Activated CD8-positive, alpha-beta memory T cell treated with anti-CD3 and anti-CD28 coated beads, Interleukin-2, amount 10 ng/mL, durations not matched to agents 7 days and 5 days (primary cell): ENCODE measurements at places on chromosomes 2 and 18. TPM values are rescaled to one million over a fixed set of nuclear protein-coding genes. Genes with fewer than 3 reads are reported as not detected.

GRCh38 chr2:157334797-157335196 is 9.2 kb upstream of the ERMN start:
- no peak for DNase-seq

DNA sequence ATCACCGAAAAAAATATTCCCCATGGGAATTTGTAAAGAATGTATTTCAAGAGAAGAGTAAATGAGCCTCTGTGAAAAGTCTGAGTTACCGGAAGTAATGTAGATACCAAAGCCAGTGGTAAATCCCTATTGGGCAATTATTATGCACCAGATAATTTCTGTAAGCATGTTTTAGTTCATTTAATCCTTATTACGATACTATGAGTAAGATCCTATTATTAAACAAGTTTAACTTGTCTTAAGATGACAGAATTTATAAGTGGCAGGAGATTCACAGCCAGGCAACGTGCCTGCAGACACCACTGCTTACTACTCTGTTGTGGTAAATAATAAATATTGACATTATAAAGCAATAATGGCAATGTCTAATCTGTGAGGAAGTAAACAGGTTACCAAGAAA is 280.8 kb upstream of the RGPD4 start:
- DNase-seq, result no peak

Gene WDR33
- 72.4 TPM for total RNA-seq

- DNase-seq, result no peak
Observed at GRCh38 chr2:136310797-136311603, 193.1 kb upstream of the CXCR4 start.

Gene RPRM
- total RNA-seq, result not detected

Gene L3MBTL4
- total RNA-seq, result 0.05 TPM

DNA sequence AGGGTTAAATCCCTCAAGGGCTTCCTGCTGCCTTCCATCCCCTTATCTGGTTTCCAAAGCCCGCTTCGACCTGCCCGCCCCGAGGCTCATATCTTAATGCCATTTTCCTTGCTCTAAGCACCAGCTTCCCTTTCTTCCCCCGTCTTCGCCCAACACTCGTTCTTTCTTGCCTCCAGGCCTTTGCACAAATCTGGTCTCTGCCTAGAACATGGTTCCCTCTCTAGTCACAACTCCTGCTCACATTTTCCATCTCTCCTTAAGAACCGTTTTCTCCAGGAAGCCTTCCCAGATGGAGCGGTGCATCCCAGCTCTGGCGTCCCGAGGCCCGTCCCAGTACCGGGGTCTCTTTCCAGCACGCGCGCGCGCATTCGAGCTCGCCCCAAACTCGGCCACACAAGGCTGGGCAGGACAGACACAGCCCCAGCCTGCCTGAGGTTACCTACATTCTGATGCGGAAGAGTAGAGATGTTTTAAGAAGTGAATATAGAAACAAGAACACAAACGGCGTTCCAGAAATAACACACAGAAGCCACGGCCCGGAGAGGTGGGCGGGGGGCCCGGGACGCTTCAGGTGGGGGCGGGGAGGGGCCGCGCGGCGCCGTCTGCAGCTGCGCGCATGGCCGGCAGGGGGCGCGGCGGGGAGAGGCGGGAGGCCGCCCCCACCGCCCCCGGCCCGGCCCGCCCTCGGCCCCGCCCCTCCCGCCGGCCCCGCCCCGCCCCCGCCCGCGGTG is at the start of gene DGKD:
TSS of gene DGKD (plus strand) at position 726 of the 731 bp plus-strand sequence. CDS start 25 bp downstream, outside the sequence.
- DNase-seq, result peak; percentile 75

Gene RAB6C
- not detected for total RNA-seq

GRCh38 chr18:50374220-50374752 is 560 bp upstream of the SKA1 start:
- DNase-seq, result no peak

GRCh38 chr2:96103187-96103601 is 13.2 kb downstream of the ADRA2B start:
- no peak for DNase-seq

DNA sequence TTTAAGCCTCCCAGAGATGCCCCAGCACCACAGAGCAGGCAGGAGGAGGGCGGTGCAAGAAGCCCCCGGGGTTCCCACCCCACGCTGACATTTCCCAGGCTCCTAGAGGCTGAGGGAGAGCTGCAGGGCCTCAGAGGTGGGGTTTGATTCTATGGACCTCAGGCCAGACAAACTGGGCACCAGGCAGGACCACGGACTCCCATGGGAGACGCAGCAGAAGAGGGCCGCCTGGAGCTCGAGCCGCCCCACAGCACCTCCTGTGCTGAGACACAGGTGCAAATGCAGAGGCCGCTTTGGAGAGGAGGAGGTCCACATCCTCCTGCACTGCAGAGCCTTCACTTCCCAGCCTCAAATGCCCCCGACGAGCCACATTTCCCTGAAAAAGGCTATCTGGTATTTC is 62.7 kb downstream of the PSMG2 start:
- no peak for DNase-seq

- no peak for DNase-seq
Observed at GRCh38 chr2:41400088-41400665, 647.6 kb upstream of the PKDCC start.

DNA sequence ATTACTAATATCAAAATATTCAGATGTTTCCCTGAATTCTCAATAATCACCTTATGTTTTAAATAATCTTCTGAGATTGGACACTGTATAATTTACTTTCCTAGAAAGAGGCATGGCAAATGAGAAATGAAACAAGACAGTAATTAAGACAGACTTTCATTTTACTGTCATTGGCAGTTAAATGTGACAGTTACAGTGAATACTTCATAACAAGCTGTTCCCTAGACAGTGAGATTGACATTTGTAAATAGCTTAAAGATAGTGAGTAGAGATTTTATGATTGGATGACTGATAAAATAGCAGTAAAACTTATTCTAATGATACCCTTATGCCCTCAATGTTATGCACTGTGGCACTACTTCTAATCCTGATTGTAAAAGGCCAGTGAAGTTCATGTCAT is 524.9 kb upstream of the TMEFF2 start:
- no peak for DNase-seq

- DNase-seq, result peak; percentile 65
Observed at GRCh38 chr2:26561918-26562810, 79.0 kb downstream of the CIB4 start.

- DNase-seq, result no peak
Observed at GRCh38 chr2:43175020-43175441, 51.4 kb downstream of the ZFP36L2 start.

GRCh38 chr18:32036506-32037180 is 18.0 kb downstream of the RNF125 start:
- DNase-seq, result no peak

- DNase-seq, result no peak
Observed at GRCh38 chr2:8151888-8152287, 530.0 kb upstream of the ID2 start.

Gene CDK15
- not detected for total RNA-seq

Gene ELOA2
- not detected for total RNA-seq

- no peak for DNase-seq
Observed at GRCh38 chr2:117850015-117850414, 35.5 kb downstream of the DDX18 start.

Gene UGGT1
- 63.4 TPM for total RNA-seq

GRCh38 chr18:63878925-63879324 is 8.6 kb upstream of the SERPINB2 start:
- no peak for DNase-seq

- DNase-seq, result no peak
Observed at GRCh38 chr2:143635936-143636335, 506.7 kb downstream of the ARHGAP15 start.

DNA sequence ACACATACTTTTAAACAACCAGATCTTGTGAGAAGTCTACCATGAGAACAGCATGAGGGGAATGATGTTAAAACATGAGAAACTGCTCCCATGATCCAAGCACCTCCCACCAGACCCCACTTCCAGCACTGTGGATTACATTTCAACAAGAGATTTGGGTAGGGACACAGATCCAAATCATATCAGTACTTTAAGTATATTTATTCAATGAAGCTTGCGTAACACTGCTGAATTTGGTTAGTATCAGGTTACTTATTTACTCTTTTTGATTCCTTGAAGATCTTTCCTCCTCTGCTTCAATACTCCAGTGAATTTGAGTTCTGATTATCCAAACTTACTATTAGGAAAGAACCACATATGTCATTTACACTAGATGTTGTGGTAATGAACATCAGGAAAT is 418.6 kb downstream of the PIK3C3 start:
- DNase-seq, result no peak

Gene KYNU
- total RNA-seq, result not detected

GRCh38 chr2:59655809-59656208 is 897.6 kb downstream of the BCL11A start:
- DNase-seq, result no peak

- peak; percentile 65 for DNase-seq
Observed at GRCh38 chr18:31942291-31942998, 483 bp downstream of the TRAPPC8 start.

Gene ABHD1
- total RNA-seq, result 0.21 TPM

Gene SLC30A3
- 0.38 TPM for total RNA-seq

Gene OSGEPL1
- 10.0 TPM for total RNA-seq

DNA sequence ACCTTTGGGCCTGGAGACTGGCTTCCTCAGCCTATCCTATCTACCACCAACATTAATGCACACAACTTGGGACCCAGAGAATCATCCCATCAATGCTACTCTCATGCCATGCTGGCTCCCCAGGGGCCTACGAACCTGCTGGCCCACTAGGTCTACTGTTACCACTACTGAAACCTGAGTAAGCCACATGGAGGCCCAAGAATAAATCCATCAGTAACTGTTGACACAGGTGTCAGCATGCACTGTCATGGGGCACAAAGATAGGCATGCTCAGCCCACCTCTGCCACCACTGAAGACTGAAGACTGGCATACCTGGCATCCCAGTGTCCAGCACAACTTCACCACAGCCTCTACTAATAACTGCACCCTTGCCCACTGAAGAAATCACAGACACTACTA is 71.1 kb upstream of the ACVR1C start:
- no peak for DNase-seq

- no peak for DNase-seq
Observed at GRCh38 chr18:23194997-23195957, 60.0 kb downstream of the CABLES1 start.

DNA sequence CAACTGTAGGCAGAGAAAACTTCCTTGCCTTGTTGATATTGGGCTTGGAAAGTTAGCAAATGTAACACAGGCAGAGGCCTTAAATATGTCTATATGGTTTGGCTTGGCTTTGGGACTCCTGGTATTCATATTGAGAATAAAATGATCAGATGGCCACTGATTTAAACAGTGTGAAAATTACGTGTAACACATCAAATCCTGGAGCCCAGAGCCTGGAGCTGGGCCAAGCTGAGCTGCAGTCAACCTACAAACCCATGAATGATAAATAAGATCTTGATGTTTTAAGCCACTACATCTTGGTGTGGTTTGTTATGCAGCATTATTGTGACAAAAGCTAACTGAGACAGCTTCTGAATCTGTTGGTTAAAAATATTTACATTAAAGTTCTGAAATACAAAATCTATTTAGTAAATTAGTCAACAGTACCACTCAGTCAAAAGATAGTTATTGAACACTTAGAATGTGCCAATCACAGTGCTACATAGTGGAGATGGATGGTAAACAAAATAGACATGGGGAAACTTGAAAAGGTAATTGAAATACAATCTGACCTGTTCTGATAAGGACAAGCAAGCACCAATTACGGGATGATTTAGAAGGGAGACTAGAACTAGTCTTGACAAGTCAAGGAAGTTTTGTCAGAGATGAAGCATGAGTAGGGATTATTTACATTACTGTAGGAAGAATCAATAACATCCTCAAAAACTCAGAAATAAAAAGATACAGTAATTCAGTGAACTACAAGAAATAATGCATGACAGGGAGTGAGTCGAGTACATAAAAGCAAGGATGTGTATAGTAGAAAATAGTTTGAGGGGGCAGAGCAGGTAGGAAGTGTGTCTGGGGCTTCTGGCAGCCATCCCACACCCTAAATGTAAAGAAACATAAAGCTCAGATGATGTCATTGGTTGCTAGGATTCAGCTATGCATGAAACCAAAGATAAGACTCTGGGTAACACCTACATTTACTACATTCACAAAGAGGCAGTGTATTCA is 157.7 kb downstream of the HNMT start:
- DNase-seq, result no peak

DNA sequence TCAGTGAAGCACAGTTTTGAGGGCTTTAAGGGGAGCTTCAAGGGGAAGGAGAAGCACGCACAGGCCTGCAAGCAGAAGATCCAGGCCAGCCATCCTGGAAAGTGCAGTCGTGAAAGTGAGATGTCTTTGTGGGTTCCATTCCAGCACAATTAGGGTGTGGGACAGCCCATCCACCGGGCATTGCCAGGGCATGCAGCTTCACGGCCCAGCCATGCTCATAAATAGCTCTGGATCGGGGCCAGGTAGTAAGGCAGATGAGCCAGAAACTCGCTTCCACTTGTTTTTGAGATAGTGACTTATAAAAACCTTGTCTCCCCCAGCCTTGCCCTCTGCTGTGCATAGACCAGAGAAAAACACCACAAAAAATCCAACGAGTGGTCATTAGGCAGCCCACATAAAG is 21.0 kb downstream of the KDSR start:
- no peak for DNase-seq

- no peak for DNase-seq
Observed at GRCh38 chr2:228180181-228181097, 1.0 kb downstream of the SPHKAP start.

- no peak for DNase-seq
Observed at GRCh38 chr18:36714476-36714875, 114.3 kb downstream of the TPGS2 start.

- DNase-seq, result peak; percentile 69
Observed at GRCh38 chr2:54673501-54673998, 49.9 kb upstream of the EML6 start.

- DNase-seq, result no peak
Observed at GRCh38 chr2:235319095-235319494, 174.7 kb upstream of the AGAP1 start.

GRCh38 chr2:68931799-68932198 is 20.9 kb downstream of the GKN2 start:
- no peak for DNase-seq

- no peak for DNase-seq
Observed at GRCh38 chr2:145106293-145106692, 586.4 kb upstream of the ZEB2 start.

DNA sequence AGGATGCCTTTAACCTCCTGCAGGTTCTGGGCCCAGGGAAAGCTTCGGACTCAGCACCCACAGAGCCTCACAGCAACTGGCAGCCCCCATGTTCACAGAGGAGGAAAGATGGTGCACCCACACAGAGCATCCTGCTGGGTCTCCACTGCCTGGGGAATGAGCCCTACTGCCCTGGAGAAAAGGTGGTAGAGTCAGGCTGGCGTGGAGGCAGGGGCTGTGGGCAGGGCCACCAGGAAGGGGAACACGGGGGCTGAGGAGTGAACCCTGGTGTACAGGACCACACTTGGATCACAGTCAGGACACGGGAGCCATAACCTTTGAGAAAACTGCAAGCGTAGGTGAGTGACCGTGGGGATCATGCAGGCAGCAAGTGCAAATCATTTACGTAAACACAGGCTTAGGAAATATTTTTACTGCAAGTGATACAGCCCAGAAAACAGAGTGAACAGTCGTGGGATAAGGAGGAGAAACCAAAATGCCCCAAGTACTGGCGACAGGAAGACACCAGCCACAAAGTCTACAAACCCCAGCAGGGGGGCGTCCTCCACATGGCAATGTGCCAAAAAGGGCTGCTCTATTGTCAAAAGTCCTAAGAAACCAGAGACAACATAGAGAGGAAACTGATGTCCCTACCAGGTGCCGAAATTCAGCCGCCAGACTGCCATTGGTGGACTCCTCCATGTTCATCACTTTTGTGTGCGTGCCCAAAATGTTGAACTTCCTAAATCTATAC is 27.6 kb downstream of the STAT1 start:
- DNase-seq, result no peak
